ENCODE measurements at places on chromosomes 1 and 21.

GRCh38 chr1:33169290-33170055 is 12.4 kb downstream of the TRIM62 start:
- DNase-seq: no peak

DNA sequence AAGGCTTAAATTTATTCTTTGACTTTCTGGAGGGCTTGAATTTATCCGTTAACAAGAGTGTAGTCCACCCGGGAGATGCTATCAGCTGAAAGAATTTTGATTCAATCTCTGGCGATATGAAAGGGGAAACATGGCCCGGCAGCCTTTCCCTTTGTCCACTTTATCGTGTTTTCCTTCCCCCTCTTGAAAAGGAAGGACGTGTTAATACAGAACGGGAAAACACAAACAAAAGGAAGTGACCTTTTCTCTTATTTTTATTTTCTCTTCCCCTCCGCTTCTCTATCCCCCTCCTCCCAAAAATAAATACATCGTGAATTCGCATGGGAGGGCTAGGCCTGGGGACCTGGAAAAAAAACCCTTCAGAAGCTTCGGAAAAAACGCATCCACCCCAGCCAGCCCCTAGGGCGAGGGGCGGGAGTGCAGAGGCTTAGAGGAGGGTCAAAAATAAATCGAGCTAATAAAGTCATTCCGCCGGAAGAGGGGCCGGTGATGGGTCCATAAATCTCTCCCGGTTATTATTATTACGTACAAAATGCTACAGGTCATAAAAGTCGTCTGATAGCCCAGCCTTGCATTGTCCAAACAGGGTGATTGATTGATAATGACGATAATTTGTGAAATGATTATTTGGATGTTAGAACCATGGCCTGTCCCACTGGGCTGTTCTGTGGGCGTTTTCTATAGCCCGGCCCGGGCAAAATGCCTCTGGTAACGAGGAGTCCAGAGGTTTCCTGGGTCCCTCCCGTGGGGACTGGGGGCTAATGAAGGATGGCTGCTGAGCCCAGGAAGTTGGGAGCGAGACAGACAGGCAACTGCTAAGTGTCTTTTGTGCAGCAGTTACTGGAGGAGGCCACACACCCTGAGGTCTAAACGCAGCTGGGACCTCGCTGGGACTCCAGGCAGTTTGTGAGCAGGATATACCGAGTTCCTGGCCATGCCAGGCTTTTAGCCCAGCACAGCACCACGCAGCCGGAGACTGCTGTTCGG is 179.4 kb downstream of the PRDM16 start:
- DNase-seq: no peak

- no peak for DNase-seq
Measured at GRCh38 chr1:221272940-221273339, 393.7 kb downstream of the HLX start.

GRCh38 chr1:192555399-192555798 is 20.2 kb upstream of the RGS1 start:
- DNase-seq: no peak

- no peak for DNase-seq
Measured at GRCh38 chr1:4133297-4133938, 233.3 kb upstream of the C1orf174 start.

GRCh38 chr1:34549199-34549598 is 205.6 kb upstream of the GJB5 start:
- DNase-seq: no peak

- no peak for DNase-seq
Measured at GRCh38 chr21:31576428-31576827, 83.1 kb upstream of the SOD1 start.

DNA sequence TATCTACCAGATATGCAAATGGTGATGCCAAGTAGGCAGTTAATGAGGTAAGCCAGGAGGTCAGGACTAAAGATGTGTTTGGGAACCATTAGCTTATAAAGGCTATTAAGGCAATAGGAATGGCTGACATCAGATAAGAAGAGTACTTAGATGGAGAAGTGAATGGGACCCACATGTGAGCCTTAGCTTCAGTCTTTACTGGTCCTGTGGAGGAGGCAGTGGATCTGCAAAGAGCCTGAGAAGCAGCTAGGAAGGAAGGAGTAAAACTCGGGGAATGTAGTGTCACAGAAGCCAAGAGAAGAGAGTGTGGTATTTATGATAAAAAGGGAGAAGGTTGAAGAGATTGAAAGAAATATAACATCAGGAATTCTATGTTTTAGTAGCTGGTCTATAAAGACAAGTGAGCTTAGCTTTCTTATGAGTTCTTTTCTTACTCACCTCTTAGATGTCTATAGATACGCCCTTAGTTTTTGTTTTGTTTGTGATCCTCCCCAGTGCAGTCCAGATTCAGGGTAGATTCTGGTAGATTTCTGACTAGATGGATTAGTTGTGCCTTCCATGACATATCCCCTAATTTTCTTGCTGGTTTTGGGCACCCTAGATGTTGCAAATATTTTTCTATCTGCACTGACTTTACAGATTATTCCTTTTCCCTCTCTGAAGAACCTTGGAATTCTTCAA is 39.4 kb downstream of the SLAMF6 start:
- no peak for DNase-seq

DNA sequence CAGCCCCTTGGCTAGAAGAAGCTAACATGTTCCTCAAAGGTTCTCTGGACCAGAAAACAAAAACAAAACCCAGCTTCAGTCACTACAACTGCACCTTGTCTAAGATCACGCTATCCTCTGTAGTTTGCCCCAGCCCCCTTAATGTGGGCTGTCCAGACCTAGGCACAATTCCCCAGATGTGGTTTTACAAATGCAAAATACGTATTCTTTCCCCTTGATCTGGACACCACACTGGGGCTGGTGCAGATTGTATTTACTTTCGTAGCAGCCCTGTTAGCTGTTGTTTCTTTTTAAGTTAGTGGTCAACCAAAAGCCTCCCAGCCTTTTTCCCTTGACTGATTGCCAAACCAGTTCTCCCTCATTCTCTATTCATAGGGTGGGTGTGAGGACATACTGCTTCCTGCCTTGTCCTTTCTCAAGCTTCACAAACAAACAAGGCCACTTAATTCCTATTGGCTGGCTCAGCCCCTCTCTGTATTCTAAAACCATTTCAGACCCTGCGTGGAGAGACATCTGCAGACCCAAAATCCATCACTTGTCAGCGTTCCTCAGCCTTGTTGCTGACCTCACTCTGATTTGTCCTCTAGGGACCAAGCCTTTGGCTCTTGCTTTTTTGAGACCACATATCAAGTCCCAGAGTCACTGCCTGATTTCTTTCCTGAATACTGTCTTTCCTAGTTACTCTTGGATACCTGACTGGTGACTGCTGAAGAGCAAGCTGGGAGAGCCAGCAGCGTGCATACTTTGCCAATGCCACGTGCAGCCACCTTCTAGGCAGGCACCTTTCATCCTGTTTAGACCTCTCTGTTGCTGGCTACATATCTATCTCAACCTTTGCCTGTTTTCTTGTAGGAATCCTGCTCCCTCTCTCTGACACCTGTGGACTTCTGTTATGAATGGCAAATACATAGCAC is 96.4 kb upstream of the RAB3GAP2 start:
- DNase-seq: no peak

DNA sequence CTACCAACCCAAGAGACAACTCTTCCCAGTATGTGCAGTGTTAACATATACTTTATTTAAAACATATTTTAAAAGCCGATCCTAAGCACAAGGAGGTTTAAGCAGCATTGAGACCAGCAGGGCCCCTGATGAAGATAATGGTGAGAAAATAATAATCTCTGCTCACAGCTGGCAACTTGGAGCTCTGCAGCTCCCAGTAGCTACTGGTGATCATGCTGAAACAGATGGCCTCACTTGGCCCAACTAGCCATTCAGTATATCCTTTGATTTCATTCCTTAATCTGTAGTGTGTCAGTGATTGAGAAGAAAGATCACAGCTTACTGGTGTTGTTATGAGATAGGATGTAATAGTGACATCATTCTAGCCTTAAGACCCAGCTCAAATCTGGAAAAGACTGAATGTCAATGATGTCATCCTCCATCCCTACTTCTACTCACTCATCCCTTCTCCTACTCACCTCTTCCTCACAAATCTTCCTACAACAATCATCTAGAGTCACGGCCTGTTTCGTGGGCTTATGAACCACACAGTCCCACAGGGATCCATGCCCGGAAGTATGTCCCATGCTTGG is 817.9 kb downstream of the PLA2G4A start:
- no peak for DNase-seq

DNA sequence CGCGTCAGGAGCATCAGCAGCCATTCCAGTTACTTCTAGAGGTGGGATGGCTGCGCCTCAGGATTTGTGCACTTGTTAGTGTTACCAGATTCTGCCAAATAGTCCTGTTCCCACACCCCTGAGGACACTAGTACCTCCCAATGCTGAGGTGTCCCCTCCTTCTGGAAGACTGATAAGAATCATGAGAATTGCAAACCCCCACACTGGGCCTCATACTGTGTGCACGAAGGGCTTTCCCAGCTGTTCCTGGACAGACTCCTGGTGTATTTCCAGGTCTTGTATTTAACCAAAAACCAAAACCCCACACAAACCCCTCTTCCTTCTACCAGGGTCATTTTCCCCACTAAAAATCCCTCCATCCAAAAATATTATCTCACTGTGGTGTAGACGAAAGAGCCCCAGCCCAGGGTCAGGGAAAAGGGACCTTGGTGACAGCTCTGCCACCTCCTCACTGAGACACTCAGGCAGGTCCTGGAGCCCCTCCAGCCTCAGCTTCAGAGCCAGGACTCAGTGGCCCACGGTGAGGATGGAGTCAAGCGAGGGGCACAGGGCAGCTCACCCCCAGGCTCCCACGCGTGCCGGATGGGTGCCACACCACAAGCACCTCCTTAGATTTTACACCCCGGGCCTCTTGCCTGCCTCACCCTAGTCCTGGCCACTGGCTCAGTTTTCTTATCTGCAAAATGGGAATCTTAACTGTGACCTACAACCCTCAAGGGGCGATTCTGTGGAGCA is 131.4 kb upstream of the RUNX3 start:
- DNase-seq: no peak

DNA sequence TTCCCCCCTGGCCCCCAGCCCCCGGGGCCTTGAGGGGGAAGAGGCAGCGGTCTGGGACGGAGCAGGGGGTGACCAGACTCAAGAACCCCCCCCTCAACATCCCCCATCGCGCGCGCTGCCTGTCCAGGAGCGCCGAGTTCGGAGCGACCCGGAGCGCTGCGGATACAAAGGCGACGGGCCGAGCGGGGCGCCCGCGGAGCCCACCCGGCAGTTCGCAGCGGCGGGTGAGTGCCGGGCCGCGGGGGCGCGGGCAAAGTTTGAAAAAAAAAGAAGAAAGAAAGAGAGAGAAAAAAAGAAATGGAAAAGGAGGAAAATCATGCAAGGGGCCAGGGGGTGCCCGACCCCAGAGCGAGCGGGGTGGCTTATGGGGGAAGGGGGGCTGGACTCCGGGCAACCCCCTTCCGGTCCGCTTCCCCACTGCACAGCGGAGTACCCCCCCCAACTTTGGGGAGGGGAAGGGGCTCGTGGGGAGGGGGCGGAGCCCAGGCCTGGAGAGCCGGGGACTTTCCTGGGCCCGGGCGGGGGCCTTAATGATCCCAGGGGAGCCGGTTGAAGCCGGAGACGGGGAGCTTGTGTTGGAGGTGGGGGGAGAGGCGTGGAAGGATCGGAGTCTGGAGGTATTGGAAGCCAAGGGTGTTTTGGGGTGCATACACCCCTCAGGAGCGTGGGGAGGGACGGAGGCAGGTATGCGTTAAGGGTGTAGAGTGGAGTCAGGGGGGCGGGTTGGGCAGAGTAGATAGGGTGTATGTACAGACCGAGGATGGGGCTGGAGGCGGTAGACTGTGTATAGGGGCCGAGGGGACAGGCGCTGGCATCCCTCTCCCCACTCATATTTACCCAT is 502 bp downstream of the VANGL2 start:
- DNase-seq: no peak

GRCh38 chr1:14255711-14256110 is 342.8 kb upstream of the KAZN start:
- no peak for DNase-seq

DNA sequence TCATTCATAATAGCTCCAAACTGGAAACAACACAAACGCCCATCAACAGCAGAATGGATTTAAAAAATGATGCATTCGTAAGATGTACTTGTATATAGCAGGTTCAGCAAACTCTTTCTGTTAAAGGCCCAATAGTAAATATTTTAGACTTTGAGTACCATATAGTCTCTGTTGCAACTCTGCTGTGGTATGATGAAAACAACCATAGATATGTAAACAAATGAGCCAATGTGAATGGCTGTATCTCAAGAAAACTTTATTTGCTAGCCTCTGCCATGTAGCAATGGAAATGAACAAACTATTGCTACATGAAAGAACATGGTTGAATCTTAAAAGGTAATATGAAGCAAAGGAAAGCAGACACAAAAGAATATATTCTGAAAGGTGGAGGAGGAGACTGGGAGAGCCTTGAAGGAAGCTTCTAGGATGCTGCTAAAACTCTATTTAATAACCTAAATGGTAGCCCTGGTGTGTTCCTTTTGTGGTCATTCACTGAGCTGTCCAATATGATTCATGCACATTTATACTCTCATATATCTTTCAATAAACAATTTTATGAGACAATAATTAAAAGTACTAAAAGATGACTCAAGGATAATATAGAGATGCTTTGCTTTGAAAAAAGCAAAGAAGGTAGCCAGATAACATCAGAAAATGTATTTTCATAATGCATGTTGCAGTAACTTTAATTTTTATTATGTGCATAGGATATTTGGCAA is 29.1 kb upstream of the FMO3 start:
- no peak for DNase-seq

GRCh38 chr1:12464598-12465056 is 153.4 kb downstream of the DHRS3 start:
- no peak for DNase-seq

- no peak for DNase-seq
Measured at GRCh38 chr1:197083474-197083873, 16.4 kb upstream of the F13B start.

GRCh38 chr21:16583556-16583955 is 853.8 kb downstream of the USP25 start:
- DNase-seq: no peak

GRCh38 chr1:153951801-153952200 is 5.3 kb upstream of the DENND4B start:
- DNase-seq: no peak

GRCh38 chr1:38834221-38834782 is 25.3 kb downstream of the RRAGC start:
- DNase-seq: no peak

DNA sequence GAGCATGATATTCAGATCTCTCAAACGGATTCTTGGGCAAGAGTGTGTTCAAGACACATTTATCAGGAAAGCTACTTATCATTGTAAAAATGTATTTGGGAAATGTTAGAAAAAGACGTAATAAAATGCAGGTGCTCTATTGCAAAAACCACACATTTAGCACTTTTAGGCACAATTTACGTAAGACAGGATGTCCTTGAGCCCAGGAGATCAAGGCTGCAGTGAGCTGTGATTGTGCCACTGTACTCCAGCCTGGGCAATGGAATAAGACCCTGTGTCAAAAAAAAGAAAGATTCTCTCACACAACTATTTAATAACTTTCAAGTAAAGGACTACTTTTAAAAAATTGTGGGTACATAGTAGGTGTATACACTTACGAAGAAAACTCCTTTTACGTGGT is 18.4 kb downstream of the SLC25A33 start:
- no peak for DNase-seq

DNA sequence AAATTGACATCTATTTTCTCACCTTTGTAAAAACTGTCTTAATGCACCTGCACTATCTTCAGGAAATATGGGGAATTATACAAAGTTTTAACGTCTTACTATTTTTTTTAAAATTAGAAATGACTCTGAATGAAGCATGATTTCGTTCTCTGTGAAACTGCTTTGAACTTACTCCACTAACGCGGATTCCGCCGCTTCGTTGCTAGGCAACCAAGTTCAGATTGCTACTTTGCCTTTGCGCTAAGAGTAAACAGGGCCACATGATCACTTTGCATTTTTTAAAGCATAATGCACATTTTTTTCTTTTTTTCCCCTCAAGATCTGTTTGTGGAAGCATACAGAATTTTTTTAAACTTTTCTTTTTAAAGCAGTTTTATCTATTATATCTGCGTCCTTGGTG is 690.5 kb downstream of the BRINP3 start:
- DNase-seq: no peak
